ENCODE measurements at places on chromosomes 1 and 21.

- DNase-seq: no peak
These were observed 4.1 kb downstream of the EIF2D start for GRCh38 chr1:206608108-206608698.

DNA sequence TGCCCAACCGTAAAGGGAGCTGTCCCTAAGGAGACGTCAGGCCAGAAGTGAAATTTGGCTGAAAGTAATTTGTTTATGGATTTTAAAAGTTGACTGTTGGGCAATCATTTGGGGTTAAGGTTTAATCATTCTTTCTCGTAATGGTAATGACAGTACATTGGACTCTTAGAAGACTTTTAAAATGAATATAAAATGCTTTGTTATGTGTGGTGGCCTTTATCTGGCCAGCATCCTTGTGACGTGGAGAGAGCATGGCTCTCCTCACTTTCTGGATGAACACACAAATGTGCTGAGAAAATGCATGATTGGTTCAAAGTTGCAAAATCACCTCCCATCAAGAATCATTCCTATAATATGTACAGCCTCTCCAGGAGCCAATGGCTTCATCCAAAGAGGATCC, 160.2 kb downstream of the DHRS3 start:
- DNase-seq: no peak

DNA sequence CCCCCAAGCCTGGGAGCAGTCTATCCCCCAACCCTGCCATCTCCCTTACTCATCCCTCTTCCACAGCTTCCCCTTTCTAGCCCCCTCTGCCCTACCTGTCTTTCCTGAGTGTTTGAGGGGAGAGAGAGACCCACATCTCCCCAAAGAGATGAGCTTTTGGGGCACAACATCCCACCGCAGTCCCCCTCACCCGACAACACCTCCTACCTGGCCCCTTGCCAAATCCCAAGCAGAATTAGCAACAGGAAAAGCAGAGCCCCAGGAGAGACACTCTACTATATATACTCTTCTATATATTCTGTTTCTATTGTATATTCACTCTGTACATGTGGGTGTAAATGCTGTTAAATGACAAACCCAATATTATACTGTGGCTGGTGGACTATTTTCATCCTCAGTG, 9.9 kb upstream of the KCNC4 start:
- DNase-seq: no peak

- DNase-seq: no peak
These were observed 130.4 kb upstream of the DNAH14 start for GRCh38 chr1:224799083-224799482.

DNA sequence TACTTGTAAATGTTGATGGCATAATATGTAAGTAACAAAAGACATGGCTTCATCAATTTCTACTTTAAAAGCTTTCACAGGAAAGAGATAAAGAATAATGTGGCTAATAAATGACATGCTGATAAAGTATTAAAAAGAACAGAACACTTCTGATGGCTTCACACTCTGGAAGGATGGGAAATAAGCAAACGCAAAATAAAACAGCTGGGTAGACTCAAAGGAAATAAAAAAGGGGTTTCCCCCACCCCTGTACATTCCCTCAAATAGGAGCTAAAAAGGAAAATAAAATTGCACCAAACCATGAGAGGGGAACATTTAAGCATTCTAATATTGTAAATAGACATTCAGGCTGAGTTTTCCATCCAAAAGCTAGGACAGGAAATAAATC, 27.0 kb upstream of the DYRK1A start:
- no peak for DNase-seq

- no peak for DNase-seq
These were observed 14.6 kb downstream of the C1orf198 start for GRCh38 chr1:230853731-230854130.

GRCh38 chr1:226100436-226101391, 38.2 kb downstream of the H3-3A start:
- DNase-seq: peak; percentile 51

- DNase-seq: no peak
These were observed 796 bp upstream of the RBM8A start for GRCh38 chr1:145927916-145928643.

DNA sequence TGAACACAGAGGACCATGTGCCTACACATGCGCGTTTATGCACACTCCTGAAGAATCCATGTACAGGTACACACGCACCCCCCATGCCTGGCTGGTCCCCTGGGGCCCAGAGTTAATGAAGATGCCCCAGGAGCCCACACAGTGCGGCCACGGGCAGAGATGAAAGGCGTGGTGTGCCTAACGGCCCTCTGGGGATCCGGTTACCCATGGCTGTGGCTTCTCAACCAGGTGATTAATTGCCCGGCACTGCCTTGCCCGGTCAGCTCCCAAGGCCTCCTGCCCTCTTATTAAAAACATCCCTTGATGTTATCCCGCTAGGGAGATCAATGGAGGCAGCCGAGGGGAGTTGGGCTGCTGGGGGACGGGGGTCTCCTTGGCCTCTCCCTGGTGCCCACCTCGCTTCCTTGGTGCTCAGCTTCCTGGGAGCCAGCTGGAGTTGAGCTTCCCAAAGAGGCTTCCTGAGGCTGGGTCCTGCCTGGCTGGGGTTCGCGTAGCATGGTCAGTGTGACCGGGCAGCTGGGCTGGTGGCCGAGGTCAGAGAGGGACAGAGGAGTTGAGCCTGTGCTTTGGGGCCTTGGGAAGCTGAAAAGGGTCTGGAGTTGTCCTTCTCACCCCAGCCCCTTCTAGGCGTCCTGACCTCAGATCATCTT, 75.0 kb upstream of the WNT4 start:
- DNase-seq: no peak

DNA sequence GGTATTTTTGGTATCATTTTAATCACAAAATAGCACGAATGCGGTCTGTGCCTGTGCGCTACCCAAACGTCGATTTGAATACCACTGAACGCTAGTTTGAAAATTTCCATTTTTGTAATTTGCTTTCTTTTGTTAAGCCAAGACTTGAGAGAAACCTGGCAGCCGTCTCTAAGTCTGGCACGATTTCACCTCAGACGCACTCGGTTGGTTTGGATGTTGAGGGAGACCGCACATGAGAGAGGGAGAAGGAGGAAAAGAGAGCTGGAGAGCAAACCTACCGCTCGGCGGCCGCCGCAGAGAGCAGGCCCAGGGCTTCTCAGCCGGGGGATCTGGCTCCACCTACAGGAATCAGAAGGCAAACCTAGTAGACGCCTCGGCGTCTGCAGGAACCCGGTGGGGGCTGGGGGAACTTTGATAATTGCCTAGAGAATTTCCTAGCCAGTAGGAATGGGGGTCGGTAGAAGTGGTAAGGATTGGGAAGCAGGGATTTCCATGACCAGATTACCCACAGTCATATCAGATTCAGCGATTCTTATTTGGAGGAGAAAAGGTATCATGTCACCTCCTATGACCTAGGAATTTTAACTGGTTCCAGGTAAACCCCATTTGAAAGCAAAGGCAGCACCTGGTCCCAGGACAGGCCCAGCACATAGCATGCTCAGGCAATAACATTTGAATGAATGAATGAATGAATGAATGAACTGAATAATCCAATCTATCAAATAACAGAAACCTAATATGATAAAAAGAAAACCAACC, 83.2 kb downstream of the TM2D1 start:
- DNase-seq: peak; percentile 44

DNA sequence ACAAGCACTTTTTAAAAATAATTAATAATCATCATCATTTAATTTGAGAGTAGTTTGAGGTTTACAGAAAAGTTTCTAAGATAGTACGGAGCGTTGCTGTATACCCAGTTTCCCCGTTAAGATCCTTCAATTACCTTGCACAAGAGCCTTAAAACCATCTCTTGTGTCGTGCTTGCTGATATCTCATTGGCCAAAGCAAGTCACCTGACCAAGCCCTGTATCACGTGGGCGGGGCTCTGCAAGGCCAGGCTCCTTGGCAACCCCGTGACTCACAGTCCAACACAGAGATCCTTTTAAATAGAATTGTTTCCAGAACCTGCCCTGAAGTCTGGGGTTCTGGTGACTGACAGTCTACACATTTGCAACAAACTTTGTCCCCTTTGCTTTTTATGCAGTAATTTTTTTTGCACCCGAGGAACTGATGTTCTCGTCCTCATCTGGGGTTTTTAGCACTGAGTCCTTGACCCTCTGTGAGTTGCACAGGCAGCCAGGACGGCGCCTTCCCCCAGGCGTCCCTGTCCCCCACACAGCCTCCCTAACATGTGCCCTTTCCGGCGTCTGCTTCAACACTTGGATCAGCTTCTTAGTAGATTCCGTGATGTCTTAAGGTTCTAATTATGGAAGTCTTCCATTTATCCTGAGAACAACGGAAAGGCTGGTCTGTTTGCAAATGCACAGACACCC, 183.3 kb upstream of the TMEM51 start:
- peak; percentile 60 for DNase-seq

DNA sequence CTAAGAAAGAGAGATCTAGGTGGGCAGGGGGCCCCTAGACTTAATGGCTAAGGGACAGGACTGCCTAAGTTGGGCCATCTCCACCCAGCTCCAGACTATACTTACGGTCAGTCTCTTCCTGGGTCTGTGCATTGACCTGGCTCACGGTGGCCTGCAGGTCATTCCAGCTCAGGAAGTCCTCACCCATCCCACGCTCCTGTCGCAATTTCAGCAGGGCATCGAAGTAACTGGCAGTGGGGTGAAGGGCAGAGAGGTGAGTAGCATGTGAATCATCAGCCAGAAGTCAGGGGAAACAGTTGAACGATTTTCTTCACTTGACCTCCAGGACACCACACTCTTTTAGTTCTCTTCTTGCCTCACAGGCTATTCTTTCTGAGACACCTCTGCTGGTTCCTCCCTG, 20.5 kb downstream of the IQGAP3 start:
- no peak for DNase-seq

GRCh38 chr1:192824511-192824910, 15.7 kb downstream of the RGS2 start:
- no peak for DNase-seq

- DNase-seq: no peak
These were observed 80.6 kb upstream of the SLC44A3 start for GRCh38 chr1:94739521-94740061.

DNA sequence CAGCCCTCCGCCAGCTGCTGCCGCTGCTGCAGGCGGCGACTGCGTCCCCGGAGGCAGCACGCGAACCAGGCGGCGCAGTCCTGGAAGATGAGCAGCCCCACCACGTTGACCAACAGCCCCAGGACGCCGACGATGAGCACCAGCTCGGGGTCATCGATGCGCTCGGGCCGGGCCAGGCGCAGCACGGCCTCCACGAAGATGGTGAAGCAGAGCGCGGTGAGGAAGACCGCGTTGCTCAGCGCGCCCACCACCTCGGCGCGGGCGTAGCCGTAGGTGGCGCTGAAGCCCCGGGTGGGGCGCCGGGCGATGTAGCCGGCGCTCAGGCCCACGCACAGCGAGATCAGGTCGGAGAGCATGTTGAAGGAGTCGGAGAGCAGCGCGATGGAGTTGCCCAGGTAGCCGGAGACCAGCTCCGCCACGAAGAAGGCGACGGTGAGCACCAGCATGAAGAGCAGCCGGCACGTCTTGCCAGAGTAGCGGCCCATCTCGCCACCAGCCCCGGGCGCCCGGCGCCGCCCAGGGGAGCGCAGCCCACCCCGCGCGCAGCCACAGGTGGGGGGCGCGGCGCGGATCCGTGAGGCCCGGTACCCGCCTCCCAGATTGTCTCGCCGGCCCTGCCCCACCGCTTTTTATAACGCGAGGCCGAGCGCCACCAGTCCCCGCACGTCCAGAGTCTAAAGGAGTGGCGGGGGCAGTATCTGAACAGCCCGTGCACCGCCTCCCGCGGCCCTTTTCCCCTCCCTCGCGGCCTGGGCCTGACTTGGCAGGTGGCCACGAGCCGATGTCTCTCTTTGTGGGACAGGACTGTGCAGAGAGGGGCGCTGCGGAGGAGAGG, at the start of gene SLC30A10:
Gene SLC30A10, minus strand, starts transcription at position 602 of the 835 bp plus-strand sequence. Its CDS starts 117 bp downstream, at position 485.
- peak; percentile 41 for DNase-seq

DNA sequence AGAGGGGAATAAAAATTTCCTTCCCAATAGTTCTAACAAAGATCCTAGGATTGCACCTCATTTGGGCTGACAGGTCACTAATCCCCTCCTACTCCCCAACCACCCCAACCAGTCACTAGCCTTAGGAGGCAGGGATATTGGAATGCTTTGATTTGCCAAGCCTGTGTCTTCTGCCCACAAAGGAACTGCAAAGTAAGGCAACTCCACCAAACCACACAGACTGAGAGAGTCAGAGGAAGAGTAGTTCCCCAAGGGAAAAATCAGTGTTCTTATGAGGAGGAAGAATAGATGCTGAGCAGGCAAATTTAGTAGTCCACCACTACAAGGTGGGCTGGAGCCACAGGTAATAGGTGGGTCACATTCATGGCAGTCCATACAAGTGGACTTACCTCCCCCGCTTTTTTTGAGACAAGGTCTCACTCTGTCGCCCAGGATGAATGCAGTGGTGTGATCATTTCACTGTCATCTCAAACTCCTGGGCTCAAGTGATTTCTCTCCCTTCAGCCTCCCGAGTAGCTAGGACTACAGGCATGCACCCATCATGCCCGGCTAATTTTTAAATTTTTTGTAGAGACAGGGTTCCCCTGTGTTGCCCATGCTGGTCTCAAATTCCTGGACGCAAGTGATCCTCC, 3.7 kb upstream of the TMEM39B start:
- DNase-seq: no peak

DNA sequence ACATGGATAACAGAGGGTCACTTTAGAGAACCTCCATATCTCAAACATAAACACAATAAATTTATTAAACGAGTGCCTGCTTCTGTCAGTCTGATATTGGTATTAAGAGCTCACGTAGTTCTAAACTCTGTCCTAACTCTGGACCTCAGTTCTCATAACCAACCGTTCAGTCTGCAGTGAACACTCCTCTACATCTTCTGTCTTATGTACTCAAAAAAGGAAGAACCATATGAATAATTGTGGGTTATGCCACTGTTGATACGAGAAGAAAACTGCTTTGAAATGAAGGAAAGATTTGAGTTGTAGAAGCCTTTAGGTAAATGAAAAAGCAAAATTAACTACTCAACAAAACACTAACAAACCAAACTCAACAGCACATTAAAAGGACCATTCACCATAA, 53.7 kb downstream of the DPYD start:
- no peak for DNase-seq

- DNase-seq: no peak
These were observed 19.8 kb upstream of the C1orf105 start for GRCh38 chr1:172400722-172401105.

DNA sequence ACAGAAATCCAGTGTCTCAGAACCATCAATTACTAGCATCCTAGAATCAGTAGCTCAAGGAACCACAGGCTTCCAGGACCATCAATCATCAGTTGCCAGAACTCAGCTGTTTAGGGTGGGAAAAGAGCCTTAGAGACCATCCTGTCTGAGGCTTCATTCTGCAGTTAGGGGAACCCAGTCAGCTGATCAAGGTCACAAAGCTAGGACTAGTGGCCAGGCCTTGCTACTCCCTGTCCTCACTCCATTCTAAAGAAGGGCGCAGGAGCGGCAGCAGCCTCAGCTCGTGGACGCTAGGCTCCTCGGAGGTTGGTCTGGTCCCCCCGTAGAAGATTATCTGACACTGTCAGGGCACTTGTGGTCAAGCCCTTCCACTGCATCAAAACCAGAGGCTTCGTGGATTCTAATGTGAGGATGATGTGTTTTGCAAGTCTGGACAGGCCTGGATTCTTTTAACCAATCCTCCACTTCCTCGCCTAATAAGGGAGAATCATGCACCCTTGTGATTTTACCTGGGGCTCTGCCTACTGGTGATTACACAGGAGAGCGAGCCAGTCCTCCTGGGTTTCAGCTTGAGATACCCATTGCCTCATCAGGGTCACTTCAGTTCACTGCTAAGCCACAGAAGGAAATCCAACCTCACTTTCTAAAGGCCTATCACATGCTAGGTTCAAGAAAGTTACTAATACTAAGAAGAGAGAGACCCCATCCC, 41.7 kb upstream of the IFFO2 start:
- DNase-seq: no peak
